ENCODE measurements at places on chromosomes 3 and 15. TPM values are rescaled to one million over a fixed set of nuclear protein-coding genes. Genes with fewer than 3 reads are reported as not detected.

PARP15 gene
- not detected for total RNA-seq

SUCNR1 gene
- not detected for total RNA-seq

TNFSF10 gene
- 1.3 TPM for total RNA-seq

ZNF660 gene
- 1.4 TPM for total RNA-seq

STRIT1 gene
- not detected for total RNA-seq

GRAMD2A gene
- under 0.01 TPM for total RNA-seq

MESP1 gene
- under 0.01 TPM for total RNA-seq

ZNF445 gene
- 6.3 TPM for total RNA-seq

CCDC54 gene
- total RNA-seq, result not detected

PLSCR5 gene
- total RNA-seq, result not detected

GRCh38 chr3:81974751-81975150, 213.3 kb upstream of the GBE1 start:
- H3K36me3 ChIP-seq, result no peaks in the 10 kb centered on the region
- no peaks in the 10 kb centered on the region for H3K4me1 ChIP-seq
- H3K27ac ChIP-seq, result no peak overlapping the region

DNA sequence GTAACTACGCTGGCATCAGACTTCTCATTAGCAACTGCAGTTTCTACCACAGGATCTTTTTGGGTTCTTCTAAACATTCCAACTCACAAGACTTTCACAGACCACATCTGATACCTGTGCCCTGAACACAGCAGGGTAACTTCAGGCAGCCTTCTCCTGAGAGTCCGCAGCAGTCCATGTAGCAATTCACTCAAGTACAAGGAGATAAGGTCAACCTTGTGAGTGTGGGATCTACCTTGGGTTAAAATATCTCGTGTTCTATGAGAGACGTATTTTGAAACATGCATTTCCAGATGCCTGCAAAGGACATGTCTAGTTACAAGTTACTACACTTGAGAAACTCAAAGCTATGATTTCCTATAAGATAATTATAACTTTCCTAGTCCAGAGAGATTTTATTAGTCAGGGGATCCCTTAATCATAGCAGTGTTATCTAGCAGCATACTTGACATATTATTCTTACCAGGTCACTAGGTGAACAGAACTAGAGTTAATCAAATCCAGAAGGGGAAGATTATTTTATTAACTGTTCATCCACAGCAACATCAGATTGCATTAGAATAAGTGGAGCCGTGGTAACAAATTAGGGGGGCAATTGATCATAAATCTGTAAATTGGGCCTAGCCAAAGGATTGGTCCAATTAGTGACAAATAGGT, 66.4 kb downstream of the ASTE1 start:
- H3K27ac ChIP-seq, result peak overlapping the region; percentile 62
- peaks cover 10% of the 10 kb centered on the region for H3K36me3 ChIP-seq
- DNase-seq, result peak; percentile 56
- peaks cover 3% of the 10 kb centered on the region for H3K4me1 ChIP-seq

- peaks cover 33% of the 10 kb centered on the region for H3K27me3 ChIP-seq
- no peak for DNase-seq
- H3K4me3 ChIP-seq, result no peak overlapping the region
- H3K4me1 ChIP-seq, result no peaks in the 10 kb centered on the region
- H3K36me3 ChIP-seq, result no peaks in the 10 kb centered on the region
Measured at GRCh38 chr15:70575231-70576226, 187.8 kb downstream of the UACA start.

DNA sequence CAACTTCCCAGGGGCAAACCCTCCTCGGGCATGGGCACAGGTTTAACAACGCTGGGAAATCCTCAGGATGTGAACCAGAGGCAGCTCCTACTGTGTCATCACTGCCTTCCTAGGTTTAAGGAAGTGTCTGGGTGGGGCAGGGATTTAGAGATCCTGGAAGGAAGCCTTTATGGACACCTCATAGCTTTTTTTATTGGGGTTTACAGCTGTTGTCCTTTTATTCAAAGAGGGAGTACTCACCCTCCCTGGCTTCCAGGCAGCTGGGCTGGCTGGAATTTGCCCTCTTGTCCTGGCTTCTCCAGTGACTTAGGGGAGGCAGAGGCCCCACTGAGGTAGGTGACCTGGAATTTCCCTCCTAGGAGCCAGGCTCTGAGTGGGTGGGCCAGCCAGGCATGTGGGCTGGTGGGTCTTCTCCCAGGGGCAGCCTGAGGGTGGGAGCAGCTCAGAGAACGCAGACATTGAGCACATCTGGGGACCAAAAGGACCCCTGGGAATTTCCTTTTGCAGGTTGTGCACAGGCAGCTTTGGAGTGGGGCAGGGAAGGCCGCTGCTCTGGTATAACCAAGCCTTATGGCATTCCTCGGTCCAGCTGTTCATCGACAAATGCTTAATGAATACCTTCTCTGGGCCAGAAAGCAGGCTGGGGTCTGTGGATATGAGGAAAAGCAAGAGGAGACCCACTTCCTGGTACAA, 13.5 kb upstream of the FAM3D start:
- no peak overlapping the region for H3K27ac ChIP-seq
- H3K27me3 ChIP-seq, result peaks cover 9% of the 10 kb centered on the region
- no peaks in the 10 kb centered on the region for H3K36me3 ChIP-seq
- H3K4me3 ChIP-seq, result no peak overlapping the region
- no peak for DNase-seq
- no peaks in the 10 kb centered on the region for H3K4me1 ChIP-seq

- no peak for DNase-seq
- no peaks in the 10 kb centered on the region for H3K36me3 ChIP-seq
- H3K4me3 ChIP-seq, result no peak overlapping the region
- H3K27ac ChIP-seq, result no peak overlapping the region
Measured at GRCh38 chr15:68677996-68678395, 99.2 kb downstream of the CORO2B start.

DNA sequence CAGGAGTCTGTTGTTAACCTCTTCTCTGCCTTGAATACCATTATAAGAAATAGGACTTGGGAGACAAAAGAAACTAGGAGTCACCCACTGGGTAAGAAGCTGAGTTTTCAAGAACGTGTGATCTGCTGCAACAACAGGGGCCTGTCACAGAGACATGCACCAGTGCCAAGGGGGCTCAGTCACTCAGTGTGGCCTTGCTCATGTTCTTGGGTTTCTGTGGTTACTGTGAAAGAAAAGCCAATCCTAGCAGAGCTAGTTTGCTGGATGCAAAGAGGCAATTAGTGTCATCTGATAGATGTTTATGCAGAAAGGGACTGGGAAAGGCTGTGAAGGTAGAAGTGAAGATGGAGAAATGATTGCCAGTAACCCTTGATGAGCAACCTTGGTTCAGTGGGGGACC, 126.3 kb downstream of the IQCH start:
- no peaks in the 10 kb centered on the region for H3K4me1 ChIP-seq
- H3K27ac ChIP-seq, result no peak overlapping the region
- no peaks in the 10 kb centered on the region for H3K36me3 ChIP-seq
- H3K27me3 ChIP-seq, result peaks cover 19% of the 10 kb centered on the region
- H3K4me3 ChIP-seq, result no peak overlapping the region

DNA sequence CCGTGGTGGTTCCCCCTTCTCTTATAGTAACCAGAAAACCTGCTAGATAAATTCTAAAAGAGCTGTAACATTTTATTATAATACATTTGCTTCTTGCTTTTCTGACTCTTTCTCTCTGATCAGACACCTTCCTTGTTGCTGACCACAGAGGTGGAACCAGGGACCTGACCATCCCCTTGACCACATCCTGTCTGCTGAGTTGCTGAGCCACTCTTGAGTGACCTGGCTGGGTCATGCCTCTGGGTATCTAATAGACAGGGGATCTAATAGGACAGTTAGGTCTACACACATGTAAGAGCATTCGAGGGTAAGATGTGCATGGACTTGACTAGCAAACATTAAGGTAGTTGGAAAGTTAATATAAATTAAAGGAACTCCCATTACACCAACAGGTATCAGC, 22.8 kb upstream of the TRIM59 start:
- H3K27me3 ChIP-seq, result no peaks in the 10 kb centered on the region
- no peak overlapping the region for H3K27ac ChIP-seq
- DNase-seq, result no peak
- peaks cover 14% of the 10 kb centered on the region for H3K4me1 ChIP-seq

GRCh38 chr3:130709671-130710070, 37.0 kb downstream of the PIK3R4 start:
- DNase-seq, result no peak
- H3K27me3 ChIP-seq, result no peaks in the 10 kb centered on the region
- H3K4me3 ChIP-seq, result no peak overlapping the region
- H3K4me1 ChIP-seq, result no peaks in the 10 kb centered on the region
- H3K36me3 ChIP-seq, result 0 out of 2 replicates have a peak, but pooled peaks cover 4% of the 10 kb centered on the region

DNA sequence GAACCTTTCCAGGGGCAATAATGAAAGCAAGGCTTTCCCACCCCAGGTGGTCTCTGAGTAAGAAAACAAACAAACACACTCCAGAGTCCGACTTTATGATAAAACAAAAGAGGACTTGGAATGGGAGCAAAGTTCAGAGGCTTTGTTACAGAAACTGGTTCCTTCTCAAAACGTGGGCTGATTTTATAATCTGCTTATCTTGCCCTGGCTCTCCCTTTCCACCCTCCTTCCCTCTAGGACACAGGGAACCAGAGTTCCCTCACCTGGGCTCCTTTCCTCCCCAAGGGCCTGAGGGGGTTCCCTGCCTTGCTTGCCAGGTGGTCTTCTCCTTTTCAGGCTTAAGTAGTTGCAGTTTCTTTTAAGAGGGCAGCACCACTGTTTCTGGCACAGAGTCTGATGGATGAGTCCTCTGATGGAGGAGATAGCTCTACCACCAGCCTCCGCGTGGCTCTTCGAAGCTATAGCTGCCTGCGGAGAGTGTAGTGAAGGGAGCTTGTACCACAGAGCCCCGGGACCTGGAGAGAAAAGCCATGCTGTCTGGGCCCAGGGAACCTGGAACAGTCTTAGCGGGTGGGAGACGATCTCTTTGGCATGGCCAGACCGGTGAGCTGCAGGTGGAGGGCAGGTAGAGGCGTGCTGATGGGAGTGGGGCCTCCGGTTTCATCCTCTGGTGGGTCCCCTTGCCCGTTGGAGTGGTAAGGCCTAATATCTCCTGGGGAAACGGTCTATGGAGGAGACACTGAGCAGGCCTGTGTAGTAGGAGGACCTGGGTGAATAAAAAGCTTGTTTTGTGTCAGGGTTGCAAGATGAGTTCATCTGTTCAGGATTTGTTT, 68.7 kb downstream of the SMAD6 start:
- peaks cover 48% of the 10 kb centered on the region for H3K4me1 ChIP-seq
- 0 out of 2 replicates have a peak overlapping the region, but pooled peaks have one; percentile 14 for H3K27ac ChIP-seq
- no peaks in the 10 kb centered on the region for H3K36me3 ChIP-seq
- H3K27me3 ChIP-seq, result no peaks in the 10 kb centered on the region

DNA sequence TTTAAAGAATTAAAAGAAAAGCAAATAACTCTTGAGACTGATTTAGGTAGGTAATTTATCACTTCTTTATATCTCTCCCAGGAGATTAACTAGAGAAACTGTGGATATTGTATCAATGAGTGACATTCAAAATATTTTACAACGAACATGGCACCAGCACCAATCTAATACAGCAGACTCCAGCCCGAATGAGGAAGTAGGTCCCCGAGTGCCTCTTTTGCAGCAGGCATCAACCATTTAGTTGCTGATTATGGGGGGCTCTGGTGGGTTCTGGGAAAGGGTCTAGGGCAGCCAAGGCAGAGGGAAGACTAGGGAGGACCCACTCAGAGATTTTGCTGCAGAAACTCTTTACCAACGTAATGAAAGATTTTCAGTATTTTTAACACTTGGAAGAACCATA, 31.7 kb upstream of the TTC14 start:
- no peaks in the 10 kb centered on the region for H3K36me3 ChIP-seq
- H3K4me3 ChIP-seq, result no peak overlapping the region
- no peak overlapping the region for H3K27ac ChIP-seq
- no peaks in the 10 kb centered on the region for H3K4me1 ChIP-seq
- H3K27me3 ChIP-seq, result no peaks in the 10 kb centered on the region

DNA sequence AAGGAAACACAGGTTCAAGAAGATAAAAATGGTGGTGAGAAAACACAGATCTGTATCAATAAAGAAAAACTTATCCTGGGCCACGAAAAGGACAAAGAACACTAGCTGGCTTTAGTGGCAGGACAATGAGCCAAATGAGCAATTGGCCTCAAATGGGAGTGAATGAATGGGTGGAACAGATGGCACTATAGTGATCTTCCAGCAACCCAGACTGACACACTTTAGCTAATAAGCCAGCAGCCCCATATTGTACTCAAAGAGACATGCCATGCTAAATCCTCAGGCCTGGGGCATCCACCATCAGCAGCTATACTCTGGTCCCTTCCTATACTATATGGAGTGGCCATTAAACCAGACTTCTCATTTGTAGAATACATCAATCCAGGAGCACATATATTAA, 60.0 kb upstream of the GADL1 start:
- no peaks in the 10 kb centered on the region for H3K4me1 ChIP-seq
- no peak overlapping the region for H3K4me3 ChIP-seq
- no peak for DNase-seq
- peaks cover 2% of the 10 kb centered on the region for H3K27me3 ChIP-seq
- no peaks in the 10 kb centered on the region for H3K36me3 ChIP-seq

GRCh38 chr3:29408676-29409075, 127.8 kb downstream of the RBMS3 start:
- no peaks in the 10 kb centered on the region for H3K27me3 ChIP-seq
- H3K27ac ChIP-seq, result no peak overlapping the region
- no peak for DNase-seq
- peaks cover 4% of the 10 kb centered on the region for H3K4me1 ChIP-seq
- H3K4me3 ChIP-seq, result no peak overlapping the region
- H3K36me3 ChIP-seq, result no peaks in the 10 kb centered on the region

GRCh38 chr15:64604319-64604718, 143.9 kb downstream of the ZNF609 start:
- no peak overlapping the region for H3K4me3 ChIP-seq
- no peak overlapping the region for H3K27ac ChIP-seq

GRCh38 chr3:100634493-100635272, 25.3 kb downstream of the ADGRG7 start:
- no peak overlapping the region for H3K27ac ChIP-seq
- no peaks in the 10 kb centered on the region for H3K27me3 ChIP-seq

DNA sequence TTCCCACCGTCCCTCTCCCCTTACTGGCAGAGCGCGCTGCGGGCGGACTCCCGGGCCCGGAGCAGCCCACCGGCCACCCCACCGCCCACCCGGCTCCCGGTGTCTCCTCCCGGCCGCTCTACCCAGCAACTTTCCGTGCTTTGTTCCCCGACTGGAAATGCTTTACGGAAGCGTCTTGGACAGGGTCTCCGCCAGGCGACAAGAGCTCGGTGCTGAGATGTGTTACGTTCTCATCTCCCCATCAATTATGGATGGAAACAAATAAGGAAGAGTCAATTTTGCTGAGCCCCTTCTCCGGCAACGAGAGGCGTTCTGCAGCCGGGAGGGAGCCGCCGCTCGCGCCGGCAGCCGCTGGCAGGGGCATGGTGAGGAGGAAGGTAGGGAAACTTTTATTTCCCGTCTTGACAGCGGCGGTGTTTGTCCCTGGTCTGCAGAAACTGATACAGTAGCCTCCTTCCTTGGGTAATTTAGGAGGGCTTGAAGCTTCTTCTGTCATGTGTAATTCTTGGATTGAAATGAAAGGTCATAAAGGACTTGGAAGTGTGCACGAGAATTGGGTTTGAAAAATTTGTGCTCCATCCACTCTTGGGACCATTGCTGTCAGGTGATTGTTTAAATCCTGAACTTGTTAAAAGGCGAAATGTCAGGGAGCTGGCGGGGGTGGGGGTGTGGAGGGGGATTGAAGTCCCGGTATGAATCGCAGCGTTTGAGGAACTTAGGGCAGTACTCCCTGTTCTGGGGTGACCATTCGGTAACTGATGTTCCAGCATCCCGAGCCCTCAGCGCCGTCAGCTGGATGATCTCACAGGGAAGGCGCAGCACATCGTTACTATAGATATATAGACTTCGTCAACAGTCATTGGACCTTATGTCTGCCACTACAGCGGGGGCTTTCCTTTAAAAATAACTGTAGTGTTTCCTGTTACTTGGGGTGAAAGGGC, 1.5 kb downstream of the SEMA6D start:
- peak overlapping the region; percentile 95 for H3K4me3 ChIP-seq
- no peaks in the 10 kb centered on the region for H3K36me3 ChIP-seq
- no peaks in the 10 kb centered on the region for H3K27me3 ChIP-seq
- H3K27ac ChIP-seq, result peak overlapping the region; percentile 28
- H3K4me1 ChIP-seq, result peaks cover 4% of the 10 kb centered on the region
